ENCODE measurements at places on chromosomes 12 and 14.

- DNase-seq = no peak
Observed at GRCh38 chr14:74509587-74510222, 16.1 kb downstream of the ISCA2 start.

DNA sequence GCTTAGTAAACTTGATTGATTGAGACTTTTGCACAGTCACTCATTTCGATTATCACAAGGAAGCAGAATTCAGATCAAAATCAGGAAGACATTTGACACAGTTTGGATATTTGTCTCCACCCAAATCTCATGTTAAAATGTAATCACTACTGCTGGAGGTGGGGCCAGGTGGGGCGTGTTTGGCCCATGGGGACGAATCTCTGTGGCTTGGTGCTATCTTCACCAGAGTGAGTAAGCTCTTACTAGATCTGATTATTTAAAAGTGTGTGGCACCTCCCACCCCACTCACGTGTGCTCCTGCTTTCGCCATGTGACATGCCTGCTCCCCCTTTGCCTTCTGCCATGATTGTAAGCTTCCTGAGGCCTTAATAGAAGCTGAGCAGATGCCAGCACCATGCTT lies 291.4 kb downstream of the PCNX1 start:
- no peak for DNase-seq

DNA sequence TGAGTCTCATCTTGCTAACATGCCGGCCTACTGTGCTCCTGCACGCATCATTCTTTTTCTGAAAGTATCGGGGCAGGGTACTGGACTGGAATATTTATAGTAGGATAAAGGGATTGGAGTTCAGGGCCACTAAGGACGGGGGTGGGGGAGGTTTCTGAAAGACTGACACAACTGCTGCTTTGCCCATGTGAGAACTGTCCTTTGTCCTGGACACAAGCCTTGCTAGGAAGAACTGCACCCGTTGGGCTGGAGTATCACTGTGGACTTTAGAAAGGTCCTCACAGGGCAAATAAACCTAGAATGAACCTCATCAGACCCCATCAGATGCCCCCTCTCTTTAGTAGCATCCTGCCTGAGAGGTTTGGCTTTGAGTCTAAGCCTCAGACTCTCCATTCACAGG lies 87.6 kb downstream of the PRMT8 start:
- DNase-seq = no peak

DNA sequence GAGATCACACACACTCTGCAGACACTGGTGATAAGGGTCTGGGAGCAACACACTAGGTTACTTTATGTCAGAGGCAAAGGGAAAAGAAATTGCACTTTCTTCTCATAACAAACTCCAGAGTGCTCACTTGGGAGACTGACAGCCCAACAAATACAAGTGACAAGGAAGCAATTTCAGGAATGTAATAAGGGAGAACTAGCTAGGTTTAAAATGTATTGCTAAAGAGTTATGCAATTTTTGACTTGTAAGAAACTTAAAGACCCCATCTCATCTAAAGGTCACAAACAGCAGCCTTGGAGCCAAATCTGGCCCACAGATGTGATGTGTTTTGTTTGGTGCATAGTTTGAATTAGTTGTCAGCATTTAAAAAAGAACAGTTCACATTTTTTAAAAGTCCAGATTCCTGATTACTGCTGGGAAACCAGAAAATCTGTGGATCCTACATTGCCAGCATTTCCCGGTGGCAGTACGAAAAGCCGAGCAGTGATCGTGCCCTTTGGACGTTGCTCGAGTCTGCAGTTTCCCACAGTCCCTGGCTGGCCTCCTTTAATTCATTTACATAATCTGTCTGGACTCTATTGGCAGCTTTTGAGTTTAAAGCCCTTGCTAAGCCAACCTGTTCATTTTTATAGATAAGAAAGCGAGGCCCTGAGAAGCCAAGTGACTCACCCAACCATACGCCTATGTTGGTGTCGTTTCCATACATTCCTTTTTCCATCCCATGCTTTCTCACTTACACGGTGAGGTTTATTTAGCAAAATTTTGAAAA lies 42.0 kb upstream of the ETV6 start:
- DNase-seq = no peak

- no peak for DNase-seq
Observed at GRCh38 chr14:64053694-64054669, 201.2 kb downstream of the SYNE2 start.

DNA sequence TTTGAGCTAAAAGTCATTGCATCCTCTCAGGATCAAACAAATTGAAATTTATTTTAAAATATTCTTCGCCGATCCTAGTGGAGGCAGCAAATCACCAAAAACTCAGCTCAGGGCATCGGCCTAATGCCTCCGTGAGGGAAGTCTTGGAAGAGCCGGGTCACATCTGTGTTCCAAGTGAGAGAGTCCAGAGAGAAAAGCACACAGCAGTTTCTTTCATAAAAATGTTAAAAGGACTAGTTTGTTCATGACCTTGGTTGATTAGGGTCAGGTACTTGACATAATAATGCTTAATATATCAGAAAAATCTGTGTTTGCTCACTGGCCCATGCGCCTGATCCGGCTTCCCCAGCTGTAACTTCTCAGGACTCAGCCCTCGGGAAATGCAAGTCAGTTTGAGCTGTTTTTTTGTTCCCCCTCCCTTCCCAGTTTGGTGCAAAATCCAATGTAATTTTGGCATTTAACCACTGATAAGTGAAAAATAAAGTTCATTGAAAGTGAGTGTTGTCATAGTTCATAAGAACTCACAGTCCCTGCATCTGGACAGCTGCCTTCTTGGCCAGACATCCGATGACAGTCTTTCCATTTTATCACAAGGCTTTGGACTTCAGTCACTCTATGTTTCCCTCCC lies 161.7 kb downstream of the CAND1 start:
- no peak for DNase-seq

- DNase-seq = no peak
Observed at GRCh38 chr12:124418791-124419190, 123.9 kb downstream of the RFLNA start.
